ENCODE measurements at places on chromosomes 2 and 18.

- DNase-seq: no peak
Measured at GRCh38 chr2:86520153-86520552, 43.1 kb downstream of the CHMP3 start.

DNA sequence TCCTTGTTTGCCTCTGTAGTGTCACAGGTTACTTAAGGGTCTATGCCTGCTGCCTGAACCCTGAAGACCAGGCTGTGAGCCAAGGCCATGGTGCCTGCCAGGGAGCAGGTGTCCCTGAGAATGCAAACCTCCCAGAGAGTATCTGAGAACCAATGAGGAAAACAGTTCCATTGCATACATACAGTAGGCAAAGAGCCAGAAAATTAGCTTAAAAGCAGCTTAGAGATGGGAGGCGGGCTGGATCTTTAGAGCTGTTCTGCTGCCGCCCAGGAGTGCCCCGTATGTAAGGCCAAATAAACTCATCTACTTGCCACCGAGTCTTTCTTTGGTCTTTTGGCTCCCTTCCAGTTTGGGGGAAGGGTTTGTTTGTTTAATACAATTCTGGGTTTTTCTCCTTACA, 327.9 kb downstream of the CLIP4 start:
- DNase-seq: no peak

GRCh38 chr2:3154700-3155099, 222.9 kb downstream of the EIPR1 start:
- no peak for DNase-seq

DNA sequence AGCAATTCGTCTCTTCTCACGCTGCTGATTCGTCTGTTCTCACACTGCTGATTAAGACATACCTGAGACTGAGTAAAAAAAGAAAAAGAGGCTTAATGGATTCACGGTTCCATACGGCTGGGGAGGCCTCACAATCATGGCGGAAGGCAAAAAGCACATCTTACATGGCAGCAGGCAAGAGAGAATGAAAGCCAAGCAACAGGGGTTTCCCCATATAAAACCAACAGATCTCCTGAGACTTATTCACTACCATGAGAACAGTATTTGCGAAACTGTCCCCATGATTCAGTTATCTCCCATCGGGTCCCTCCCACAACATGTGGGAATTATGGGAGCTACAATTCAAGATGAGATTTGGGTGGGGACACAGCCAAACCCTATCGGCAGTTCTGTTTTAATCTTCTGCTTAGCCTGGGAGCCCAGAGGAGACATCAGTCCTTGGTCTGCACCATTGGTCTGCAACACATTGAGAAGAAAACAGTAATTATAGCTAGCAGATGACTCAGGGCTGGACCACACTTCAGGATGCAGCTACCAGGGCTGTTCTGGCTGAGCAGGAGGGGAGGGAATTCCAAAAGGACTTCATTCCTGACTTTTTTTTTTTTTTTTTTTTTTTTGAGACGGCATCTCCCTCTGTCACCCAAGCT, 69.4 kb downstream of the CABLES1 start:
- DNase-seq: no peak

GRCh38 chr2:71453404-71454220, at the start of gene DYSF:
Gene DYSF (plus strand): TSS chr2:71453561.
- no peak for DNase-seq

GRCh38 chr2:134408386-134408785, 154.5 kb downstream of the MGAT5 start:
- DNase-seq: no peak

DNA sequence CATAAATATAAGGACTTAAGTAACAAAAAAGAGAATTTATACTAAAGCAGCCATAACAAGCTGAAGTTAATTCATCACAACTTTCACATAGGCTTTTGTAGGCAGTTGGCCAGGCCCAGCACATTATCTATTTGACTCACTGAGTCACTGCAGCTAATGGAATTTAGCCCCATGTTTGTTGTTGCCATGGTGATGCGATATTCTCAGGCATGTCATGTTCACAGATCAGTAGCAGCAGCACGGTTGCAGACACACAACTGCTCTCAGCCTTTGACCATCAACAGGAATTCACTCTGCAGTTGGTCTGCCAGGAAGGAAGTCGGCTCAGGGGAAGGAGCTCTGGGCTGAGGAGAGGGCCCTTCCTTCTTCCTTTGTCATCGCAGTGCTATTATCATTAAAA, 639.8 kb downstream of the TMEM182 start:
- no peak for DNase-seq

DNA sequence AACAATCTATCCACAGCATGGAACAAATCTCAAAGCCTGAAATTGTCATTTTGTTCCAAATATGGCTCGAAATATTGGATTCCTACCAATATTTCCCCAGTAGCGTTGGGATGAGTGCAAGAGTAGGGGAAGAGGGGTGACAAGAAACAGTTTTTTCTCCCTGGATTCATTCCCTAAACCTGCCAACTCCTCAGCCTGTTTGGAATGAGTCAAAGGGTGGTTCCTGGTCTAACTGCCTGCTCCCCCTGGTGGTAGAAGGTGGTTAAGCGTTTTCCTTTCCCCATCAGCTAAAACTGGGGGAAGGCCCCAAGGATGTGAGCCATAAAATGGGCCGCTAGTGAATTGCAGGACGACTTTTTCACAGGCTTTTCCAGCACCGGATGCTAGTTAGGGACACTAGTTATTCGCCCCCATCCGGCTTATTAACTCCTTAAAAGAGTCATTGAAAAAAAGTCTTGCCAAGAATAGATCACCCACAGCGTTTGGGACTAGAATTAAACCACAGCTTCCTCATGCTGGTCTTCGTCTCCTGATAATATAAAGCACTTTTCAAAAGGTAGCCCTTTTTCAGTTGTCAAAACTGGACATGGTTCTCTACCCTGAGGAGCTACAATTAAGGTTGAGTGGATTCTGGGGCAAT, 72.5 kb downstream of the DHRS9 start:
- DNase-seq: peak; percentile 42

- DNase-seq: no peak
Measured at GRCh38 chr2:82539280-82539621, 1919.8 kb downstream of the SUCLG1 start.

GRCh38 chr18:69774831-69775230, 172.8 kb downstream of the CD226 start:
- no peak for DNase-seq

DNA sequence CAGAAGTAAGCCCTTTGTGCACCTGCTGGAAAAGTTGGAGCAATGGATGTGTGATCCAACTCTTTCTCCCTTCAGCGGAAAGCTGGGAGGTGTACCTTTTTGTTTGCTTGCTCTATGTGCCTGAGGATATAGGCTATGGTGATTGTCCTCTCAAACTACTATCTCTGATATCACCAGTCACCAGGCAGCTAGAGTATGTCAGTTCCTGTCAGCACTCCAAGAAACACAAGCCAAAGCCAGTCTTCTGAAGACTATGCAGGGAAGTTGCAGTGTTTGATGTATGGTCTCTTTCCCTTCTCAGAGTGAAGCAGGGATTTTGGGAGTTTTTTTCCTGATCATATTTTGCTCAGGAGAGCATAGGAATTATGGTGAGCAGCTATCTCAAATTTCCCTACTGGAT, 146.4 kb downstream of the PTH2R start:
- DNase-seq: no peak

- DNase-seq: no peak
Measured at GRCh38 chr2:211941216-211941747, 597.3 kb downstream of the ERBB4 start.

DNA sequence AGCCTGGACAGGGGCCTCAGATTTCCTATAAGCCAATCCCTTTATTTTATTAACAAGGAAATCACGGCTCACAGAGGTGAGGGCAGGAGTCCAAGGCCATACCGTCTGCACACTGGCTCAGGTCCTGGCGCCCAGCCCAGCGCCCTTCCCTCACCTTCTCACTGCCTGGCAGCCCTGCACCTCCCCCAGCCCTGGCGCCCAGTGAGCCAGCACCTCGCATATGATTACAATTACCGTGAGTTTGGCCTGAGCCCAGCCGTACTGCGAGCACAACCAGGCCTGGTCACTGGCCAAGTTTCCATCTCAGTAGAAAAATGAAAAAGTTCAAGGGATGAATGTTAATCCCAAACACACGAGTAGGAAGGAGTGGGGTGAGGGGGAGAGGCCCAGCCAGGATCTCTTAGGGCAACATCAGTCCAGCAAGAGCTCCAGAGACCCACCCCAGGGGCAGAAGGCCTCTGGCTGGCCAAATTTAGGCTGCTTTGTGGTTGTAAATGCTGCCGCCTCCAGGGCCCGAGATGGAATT, 68.4 kb downstream of the MCFD2 start:
- DNase-seq: no peak

DNA sequence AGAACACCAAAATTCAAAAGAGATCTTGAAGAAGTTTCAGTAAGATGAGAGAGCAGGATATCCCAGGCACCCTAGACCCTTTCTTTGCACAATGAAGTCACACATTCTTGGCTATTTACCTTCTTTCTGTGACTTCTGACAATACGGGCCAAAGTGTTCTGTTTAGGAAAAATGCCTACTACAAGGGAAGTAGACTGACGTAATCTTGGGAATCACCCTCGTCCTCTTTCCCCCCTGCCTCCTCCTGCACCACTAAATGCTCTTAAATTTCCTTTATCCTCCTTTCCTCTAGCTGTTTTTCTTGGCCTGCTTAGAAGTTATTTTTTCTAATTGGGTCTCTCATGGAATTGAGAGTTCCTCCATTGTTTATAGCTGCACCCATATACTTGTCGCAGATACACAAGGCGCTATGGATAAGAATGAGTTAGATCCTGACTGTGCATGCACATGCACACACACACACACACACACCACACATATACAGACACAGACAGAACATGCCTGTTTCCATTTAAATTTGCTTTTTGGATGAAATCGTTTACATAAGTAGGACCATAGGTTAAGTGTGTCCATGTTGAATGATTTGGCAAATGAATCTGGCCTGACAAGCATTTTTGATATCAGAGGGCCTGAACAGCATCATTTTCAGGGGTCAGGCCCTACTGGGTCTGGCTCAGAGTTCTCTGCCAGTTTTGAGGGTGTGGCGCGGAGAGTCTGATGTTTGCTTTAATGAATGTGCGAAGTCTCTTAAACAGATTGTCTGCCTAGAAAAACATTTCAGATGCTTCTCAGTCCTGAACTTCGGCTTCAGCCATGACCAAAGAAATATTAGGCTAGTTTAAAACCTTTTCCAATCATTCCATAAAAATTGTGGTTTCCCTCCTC, 131.9 kb upstream of the NT5C1B start:
- no peak for DNase-seq

DNA sequence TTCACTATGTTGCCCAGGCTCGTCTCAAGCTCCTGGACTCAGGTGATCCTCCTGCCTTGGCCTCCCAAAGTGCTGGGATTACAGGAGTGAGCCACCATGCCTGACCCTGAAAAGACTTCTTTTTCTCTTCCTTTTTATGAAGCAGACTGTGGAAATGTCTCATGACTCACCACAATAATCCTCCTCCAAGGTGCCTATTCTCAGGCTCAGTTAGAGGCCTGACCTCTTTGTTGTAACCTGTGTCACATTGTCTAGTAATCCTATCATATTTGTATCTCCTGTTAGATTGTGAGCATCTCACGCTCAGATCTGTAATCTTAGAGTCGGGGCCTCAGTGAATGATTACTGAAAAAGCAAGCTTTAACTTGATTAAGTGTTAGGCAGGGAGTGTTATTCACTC, 18.3 kb upstream of the TAF4B start:
- DNase-seq: no peak

- peak; percentile 52 for DNase-seq
Measured at GRCh38 chr2:240437861-240438809, 2.7 kb downstream of the GPC1 start.

- no peak for DNase-seq
Measured at GRCh38 chr2:133363884-133364283, 204.4 kb downstream of the NCKAP5 start.

DNA sequence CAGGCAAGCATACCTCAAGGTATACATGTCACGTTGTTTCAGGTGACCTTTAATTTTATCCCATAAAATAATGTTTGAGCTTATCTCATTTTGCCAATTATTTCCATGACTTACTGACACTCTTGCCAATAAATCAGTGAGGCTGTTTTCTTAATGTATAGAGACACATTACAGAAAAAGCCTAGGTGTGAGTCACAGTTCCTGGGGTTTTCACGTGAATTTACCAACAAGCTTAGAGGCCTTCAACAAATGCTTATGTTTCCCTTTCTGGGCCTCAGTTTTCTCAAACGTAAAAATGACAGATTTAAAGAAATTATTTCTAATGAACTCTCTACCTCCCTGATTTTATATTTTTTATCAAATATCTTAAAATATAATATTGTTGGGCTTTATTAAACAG, 517.5 kb upstream of the SPHKAP start:
- DNase-seq: no peak

DNA sequence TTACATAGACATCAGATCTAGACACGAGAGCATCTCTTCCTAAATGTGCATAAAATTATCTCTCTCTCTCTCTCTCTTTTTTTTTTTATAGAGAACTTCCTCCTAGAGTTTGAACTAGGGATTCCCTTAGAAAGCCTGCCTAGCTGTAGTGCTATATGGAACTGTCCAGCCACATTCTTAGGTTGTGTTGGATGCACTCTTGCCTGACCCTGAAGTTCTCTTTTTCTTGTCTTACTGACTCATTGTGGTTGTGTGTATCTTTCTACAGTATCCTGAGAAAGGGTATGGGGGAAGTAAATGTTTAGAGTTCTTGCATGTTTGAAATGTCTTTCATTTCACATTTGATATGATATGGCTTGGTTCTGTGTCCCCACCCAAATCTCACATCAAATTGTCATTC, 368.2 kb downstream of the CDH2 start:
- DNase-seq: no peak

- no peak for DNase-seq
Measured at GRCh38 chr2:206856513-206856912, 82.8 kb upstream of the CPO start.

DNA sequence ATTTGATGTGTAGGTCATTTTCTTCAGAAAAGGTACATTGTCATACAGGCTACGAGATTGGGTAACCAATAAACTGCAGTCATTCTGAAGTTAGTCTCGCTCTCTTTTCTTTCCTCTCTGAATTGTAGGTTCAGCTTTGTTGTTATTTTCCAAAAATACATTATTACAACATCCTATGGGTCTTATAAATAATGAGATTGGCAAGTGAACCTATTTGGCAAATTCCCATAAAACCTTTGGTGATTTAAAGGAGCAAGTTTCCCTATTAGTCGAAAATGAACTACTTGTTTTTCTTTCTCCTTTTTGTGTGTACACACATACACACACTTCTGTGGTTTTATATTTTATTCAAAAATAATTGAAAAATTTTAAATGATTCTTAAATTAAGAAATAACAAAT, 67.0 kb downstream of the ARHGAP28 start:
- DNase-seq: no peak

- DNase-seq: no peak
Measured at GRCh38 chr2:197312186-197312585, 1.6 kb upstream of the ANKRD44 start.

DNA sequence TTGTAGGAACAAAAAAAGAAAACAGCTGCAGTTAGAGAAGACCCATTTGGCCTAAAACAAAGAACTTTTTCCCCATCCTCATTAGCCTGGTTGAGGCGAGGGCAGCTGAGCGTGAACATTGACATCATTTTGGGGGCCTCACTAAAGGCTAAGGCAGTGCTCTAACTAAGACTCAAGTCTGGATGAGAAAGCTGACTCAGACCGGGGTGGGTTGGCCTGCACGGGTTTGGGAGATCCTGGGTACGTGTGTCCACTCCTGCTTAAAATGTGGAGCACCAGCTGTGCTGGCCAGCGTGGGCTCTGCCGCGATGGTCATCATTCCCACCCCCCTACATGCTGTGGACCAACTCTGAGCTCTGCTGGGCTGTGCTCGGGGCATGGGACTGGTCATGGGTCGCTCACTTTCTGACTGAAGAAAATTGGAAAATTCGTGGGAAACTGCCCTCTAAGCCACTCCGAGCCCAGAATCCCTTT, 86.0 kb upstream of the TMEM247 start:
- DNase-seq: no peak
